ENCODE measurements at places on chromosomes 4 and X.

- no peak for DNase-seq
Observed at GRCh38 chrX:1453395-1453783, 680 bp upstream of the ASMTL start.

DNA sequence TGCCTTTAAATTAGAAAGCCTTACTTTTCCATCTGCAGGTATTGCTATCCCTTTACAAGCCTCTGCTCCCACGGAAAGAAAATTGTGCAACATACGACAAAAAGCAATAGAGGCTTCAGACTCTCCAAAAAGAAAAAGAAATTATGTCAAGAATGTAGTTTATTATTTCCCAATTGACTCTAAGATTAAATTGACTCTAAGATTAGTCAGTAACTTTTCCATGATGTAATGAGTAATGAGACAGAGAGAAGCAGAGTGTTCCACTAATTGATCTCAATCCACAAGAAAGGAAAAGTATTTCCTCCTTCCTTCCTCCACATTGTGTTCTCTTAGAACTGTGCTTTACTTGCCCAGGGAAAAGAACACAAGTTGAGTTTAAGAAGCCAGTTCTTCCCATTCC is 345.7 kb upstream of the HS3ST1 start:
- no peak for DNase-seq

DNA sequence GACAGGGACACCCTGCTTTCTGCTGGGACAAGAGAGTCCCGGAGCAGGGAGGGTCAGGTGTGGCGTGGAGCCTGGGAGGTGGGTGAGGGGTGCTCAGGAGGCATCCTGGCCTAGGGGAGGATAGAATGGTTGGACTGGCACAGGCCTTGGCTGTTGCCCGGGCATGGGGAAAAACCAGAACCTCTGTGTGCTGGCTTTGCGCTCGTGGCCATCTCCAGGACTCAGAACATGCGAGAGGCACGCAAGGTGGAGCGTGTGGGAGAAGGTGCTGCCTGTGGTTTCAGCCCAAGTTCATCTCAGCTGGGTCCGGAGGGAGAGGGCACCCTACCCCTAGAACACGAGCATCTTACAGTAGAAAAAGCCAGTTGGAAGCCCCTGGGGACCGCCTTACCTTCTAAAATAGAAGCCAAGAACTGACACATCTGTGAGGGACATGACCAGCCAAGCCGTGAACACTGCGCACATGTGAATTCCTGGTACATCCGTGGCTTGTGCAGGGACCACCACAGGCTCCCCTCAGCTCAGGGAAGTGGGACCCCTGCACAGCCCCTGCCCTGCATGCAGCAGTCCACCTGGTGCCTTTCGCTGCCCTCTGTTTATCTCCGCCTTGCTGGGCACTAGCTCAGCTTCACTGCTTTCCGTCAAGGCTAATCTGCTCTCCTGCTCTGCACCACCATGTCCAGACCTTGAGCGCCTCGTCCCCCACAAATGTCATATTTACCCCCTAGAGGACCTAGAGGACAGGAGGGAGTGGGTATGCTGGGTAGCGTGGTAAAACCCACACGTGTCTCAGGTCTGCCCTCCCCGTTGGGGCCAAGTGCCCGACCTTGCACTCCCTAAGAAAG is 13.5 kb downstream of the MSANTD1 start:
- no peak for DNase-seq

DNA sequence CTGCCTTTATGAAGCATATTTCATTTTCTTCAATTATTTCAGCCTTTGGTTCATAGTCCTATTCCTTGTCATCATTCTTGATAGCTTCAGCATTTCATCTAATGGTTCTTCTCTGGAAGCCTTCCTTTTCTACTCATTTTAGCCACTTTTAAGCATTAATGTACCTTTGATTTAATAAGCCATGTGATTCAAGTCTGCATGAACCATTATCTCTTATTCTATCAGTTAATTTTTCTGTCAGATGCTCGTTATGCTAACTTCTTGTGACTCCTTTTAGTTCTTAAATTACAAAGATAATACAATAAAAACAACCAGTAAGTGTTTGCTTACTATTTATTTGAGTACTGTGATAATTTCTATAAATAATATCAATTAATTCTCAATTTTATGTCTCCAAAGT is 210.1 kb upstream of the MAB21L2 start:
- DNase-seq, result no peak

DNA sequence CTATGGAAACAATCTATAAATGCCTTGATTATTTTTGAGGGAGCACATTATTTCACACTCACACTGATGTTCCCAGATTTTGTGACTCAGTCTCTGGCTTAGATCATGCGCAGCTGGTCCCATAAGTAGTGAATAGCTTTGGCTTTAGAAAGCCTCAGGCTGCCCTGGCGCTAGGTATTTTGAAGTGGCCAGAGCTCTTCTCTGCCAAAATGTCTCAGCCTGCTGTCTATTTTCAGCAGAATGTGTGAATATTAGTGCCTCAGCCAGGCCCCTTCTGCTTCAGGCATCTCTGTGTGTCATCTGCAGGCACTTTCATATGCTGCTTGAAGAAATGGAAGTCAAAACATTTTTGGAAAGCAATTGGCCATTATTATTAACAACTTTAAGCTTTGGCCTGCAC is 931.0 kb upstream of the INTU start:
- no peak for DNase-seq

DNA sequence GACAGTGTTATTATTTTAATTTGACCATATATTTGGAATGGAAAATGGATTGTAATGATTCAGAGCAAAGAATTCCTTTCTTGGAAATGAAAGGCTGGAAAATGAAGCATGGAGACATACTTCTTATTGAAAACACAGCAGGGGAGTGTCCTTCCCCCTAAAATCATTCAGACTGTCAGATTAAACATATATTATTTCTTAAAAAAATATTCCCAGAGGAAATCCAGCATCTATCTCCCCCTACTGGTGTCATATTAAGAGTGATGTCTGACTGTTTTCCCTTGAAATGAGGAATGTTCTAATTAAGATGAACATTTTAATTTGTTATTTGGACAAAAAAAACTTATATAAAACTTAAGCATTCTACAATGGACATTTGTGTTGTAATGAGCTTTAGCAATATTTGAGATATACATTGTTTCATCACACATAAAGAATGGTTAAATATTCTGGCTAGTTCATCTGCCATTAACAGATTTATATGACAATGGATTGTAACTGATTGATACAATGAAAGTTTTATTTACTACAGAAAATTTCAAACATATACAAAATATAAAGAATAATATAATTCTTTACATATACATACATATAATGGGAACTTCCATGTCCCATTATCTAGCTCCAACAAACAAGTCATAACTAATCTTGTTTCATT is 264.6 kb downstream of the SPRY1 start:
- no peak for DNase-seq

GRCh38 chrX:74419864-74420195 is 1.5 kb upstream of the SLC16A2 start:
- DNase-seq, result no peak

DNA sequence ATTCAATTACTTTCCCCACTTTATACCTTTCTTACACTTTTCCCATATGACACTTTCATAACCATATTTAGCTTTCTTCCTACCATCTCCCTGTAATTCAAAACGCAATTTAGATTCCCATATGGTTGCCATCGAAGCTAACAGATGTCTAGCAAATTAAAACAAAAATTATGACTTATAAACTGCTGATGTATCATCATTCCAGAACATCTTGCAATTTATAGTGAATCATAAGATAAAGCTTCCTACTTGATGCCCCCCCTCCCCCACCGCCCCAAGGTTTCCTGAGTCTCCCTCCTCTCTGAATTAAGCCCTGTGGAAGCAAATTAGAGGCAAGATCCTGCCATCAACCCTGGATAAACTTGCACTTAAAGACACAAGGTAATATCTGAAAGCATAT is 5.4 kb downstream of the TSPAN5 start:
- DNase-seq, result no peak

- DNase-seq, result no peak
Observed at GRCh38 chrX:100368167-100368566, 41.9 kb downstream of the PCDH19 start.

DNA sequence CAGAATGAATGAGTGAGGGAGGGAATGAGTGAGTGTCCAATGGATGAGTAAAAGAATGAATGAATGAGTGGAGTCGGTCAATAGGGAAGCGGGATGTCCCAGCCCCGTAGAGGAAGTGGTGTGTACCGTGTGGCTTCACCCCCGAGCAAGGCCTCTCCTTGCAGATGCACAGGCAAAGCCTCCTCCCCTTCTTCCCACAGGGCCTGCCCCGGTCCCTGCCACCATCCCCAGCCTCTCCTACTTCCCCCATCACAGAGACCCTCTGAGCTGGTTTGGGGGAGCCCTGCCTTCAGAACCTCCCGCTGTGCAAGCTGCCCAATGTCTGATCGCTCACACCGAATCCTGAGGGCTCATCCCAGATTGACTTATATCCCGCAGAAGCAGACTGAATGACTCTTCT is 13.6 kb downstream of the HTRA3 start:
- DNase-seq, result no peak

DNA sequence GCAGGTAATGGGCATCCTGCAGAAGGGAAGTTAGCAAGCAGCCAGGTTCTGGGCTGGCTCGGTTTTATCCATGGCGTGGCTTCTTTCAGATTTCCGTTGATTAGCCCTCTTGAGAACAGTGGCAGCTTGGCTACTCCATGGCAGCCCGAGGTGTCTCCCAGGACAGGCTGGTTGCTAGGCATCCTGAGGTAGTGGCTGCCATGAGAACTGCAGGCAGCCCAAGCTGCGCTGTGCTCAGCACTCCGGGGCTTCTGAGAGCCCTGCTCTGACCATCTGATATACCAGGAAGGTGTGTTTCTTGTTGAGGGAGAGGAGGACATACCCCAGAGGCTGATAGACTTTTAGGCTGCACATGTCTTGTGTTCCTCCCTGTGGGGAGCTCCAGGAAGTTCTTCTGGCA is 253.4 kb upstream of the CASK start:
- DNase-seq, result no peak

DNA sequence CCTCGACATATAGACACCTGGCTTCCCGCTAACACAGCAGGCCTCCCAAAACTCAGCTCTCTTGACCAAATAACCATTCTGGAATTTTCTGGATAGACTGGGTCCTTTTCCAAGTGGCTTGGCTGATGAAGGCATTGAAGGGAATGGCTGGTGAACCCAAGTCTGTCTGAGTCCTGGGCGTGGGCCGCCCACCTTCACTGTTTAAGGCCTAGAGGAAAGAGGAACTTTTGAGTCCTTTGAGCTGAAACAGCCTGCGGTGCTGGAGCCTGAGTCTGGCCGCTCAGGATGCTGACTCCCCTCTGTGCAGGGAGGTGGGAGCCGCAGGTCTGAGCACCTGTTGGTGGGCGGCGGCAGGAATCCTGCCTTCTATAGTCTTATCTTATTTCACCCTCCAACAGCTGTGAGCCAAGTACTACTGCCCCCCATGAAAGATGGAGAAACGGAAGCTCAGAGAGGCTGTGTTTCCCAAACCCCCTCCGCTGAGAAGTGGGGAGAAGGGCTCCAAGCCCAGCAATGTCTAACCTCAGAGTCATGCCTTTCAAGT is 23.4 kb downstream of the ACOX3 start:
- DNase-seq, result no peak

GRCh38 chrX:153970357-153971123 is 1.1 kb downstream of the HCFC1 start:
- DNase-seq, result no peak

- DNase-seq, result no peak
Observed at GRCh38 chrX:101430457-101431078, 22.5 kb downstream of the HNRNPH2 start.

GRCh38 chr4:24519649-24520048 is 64.7 kb downstream of the DHX15 start:
- DNase-seq, result no peak

DNA sequence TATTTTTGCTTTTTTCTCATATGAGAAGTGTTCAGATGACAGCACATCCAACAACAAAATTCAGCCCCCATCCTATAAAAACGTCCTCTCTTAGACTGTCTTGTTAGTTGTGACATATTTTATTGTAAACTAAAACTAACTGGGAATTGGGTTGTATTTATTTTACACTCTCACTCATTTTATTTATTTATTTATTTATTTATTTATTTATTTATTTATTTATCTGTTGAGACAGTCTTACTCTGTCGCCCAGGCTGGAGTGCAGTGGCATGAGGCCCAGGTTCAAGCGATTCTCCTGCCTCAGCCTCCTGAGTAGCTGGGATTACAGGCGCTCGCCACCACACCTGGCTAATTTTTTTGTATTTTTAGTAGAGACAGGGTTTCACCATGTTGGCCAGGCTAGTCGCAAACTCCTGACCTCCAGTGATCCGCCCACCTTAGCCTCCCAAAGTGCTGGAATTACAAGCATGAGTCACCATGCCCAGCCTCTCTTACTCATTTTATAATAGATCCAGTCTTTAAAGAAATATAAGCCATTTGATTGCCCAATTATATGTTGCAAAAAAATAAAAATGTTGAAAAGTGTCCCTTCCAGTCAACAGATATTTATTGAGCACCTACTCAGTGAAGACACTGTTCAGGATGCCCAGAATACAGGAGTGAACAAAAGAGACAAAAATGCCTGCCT is 44.6 kb downstream of the PALLD start:
- DNase-seq, result no peak

DNA sequence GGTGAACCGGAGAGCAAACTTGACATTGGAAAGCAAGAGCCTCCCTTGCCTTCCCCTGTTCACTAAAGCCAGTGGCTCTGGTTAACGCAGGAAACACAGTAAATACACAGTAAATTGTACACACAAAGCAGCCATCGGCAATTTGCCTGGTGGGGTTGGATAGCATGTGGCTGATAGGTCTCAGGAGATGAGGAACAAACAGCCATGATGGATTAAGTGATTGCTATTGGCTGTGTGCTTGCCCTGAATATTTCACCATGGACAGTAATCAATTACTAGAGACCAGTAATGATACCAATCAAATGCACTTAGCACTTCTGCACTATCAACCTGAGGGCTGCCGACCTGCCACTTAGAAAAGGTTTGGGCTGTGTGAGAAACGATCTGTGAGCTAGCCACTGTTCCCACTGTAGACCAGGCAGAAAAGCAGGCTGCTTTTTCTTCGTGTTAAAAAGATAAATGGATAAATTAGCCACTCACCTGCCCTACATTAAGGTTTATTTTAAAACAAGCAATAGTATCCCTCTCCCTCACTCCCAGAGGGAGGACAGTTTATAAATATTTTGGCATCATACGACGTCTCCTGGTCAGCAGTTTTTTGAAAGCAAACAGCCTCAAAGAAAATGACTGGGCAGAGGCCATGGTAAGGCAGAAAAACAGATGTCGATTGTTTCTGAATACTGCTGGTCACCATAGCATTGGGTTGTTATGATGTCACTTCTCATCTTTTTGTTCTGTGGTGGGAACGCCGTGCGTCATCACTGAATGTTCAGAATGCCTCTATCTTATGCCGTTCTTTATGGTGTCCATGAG is 167.1 kb downstream of the MAML3 start:
- DNase-seq, result no peak

DNA sequence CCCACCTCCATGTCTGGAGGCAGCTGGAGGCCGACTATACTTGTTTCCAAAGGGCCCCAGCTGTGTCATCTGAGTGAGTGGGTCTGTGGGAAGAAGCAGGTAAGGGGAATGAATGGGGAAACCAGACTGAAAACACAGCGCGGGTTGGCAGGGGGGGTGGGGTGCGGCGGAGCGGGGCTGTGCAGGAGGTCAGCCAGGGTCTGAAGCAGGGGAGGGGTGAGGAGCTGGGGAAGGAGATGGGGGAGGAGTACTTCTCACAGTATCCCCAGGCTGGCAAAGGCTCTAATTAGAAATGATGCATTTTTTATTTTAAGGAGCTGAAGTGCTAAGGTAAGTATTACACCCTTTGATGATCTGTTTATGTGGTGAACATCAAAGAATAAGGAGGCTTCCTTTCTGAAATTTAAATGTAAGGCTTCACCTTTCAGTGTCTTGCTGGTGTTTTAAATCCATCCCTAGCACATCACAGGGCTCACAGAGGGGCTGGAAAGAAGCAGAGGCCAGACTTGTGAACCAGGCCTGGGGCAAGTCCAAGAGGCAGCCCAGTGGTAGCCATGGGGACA is 37.5 kb downstream of the SMIM20 start:
- DNase-seq, result no peak

Measured in stimulated activated CD8-positive, alpha-beta memory T cell treated with anti-CD3 and anti-CD28 coated beads, Interleukin-15, amount 100 ng/mL, for 4 hours (primary cell).